ENCODE measurements at places on chromosomes 4 and X. TPM values are rescaled to one million over a fixed set of nuclear protein-coding genes. Genes with fewer than 3 reads are reported as not detected.

Gene UGT2B15
- total RNA-seq: not detected

- DNase-seq: no peak
These were observed 35.7 kb upstream of the GABRQ start for GRCh38 chrX:152601848-152602616.

GRCh38 chr4:7044137-7044930 lies 1.2 kb downstream of the TADA2B start:
- DNase-seq: no peak

DNA sequence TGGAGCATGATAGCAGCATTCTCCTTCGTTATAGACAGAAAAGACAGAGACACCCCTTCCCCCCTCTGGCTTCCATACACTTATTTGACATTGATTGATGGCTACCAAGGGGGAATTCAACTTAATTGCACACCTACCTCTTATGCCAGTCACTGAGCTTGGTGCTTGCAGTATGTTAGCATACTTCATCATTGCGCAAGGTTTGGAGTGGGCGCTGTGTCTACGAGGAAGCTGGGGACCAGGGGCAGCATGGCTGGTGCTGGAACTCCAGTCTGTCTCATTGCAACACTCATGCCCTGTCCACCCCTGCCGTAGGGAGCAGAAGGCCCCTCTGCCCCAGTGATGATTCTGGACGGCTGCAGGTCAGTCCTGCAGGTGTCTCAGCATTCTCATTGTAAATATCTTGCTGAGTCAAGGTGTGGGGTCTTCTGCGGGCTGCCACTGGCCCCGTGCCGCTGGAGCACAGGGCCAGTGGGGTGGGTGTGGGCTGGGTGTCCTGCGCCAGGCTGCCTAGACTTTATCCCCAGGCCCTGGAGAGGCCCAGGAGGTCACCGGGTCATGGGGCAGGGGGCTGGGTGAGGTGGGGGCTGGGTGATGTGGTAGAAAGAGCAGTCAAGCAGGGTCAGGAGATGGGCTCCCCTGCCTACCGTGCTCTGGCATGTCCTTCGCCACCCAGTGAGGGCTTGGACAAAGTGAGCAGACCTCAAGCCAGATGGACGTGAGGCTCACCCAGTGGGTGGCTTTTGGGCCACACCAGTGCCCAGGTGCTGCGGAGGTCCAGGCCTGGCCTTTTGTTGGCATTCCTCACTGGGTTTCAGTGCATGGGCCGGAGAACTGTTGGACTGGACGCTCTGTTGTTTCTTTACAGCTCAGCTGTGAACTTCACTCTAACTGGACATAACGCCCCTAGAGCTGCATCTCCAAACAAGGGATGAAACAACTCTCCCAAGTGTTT lies 85.5 kb downstream of the PSAPL1 start:
- no peak for DNase-seq

GRCh38 chrX:72735561-72735960 lies 21.5 kb upstream of the PHKA1 start:
- no peak for DNase-seq

Gene ATP6AP2
- 85.7 TPM for total RNA-seq

GRCh38 chr4:53194727-53195126 lies 171.1 kb downstream of the SCFD2 start:
- DNase-seq: no peak

GRCh38 chrX:111123125-111123524 lies 27.1 kb downstream of the PAK3 start:
- no peak for DNase-seq

Gene TTC29
- total RNA-seq: not detected

Gene IL3RA
- 28.2 TPM for total RNA-seq

DNA sequence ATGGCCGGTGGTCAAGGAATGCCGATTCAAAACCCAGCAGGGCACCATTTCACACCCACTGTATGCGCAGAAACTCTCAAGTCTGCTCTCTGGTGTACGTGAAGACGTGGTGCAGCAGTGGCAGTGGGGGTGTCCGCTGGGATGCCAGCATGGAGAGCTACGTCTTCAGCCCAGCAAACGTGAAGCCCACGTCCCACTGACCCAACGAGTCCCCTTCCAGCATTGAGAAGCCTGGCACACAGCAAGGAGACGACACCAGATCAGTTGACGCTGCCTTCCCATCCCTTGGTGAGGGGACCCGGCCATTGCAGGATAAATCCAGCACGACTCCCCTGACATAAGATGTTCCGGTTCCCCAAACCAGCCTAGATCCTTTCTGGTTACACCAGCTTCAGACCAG lies 2.2 kb upstream of the PLXNB3 start:
- DNase-seq: no peak

DNA sequence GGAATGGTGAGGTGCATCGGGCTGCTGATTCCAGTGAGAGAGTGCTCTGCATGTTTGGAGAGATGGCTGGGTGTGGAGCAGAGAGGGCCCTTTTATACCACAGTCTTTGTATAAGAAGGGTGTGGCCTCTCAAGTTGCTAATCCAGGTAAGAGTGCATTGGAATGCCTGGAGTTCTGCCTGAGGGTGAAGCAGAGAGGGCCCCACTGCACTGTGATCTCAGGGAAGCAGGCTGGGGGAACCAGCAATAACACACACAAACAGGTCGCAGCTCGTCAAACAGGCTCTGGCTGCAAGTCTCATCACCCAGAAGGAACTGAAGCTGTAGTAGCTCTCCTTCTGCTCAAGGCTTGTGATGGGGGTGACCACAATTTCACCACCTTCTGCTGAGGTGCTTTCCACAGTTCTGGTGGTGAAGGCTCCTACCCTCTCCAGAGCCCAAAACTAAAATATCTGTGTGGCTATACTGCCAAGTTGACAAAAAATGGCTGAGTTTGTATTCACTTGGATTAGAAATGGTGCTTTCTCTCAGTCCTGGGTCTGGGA lies 687.4 kb upstream of the HS3ST1 start:
- no peak for DNase-seq

Gene PPA2
- total RNA-seq: 79.9 TPM

Gene RENBP
- total RNA-seq: 4.9 TPM

- DNase-seq: no peak
These were observed 64.9 kb upstream of the SCOC start for GRCh38 chr4:140308366-140309123.

DNA sequence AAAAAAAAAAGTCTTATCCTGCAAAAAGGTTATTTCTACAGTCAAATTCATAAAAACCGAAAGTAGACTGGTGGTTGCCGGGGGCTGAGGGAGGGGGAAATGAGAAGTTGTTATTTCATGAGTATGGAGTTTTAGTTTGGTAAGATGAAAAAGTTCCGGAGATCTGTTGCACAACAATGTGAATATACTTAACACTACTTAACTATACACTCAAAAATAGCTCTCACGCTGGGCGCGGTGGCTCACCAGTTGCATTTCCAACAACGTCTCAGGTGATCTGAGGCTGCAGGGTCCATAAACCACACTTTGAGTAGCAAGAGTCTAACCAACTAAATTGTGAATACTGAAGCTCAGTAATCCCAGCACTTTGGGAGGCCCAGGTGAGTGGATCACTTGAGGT lies 52.4 kb downstream of the ANOS1 start:
- no peak for DNase-seq

Gene USP17L10
- total RNA-seq: not detected

GRCh38 chr4:26298198-26298947 lies 22.4 kb upstream of the RBPJ start:
- DNase-seq: no peak

Gene FABP2
- total RNA-seq: not detected

Gene BMX
- total RNA-seq: 209 TPM

GRCh38 chr4:36709991-36710390 lies 428.6 kb downstream of the DTHD1 start:
- no peak for DNase-seq

Gene FHIP1A
- 0.59 TPM for total RNA-seq

GRCh38 chrX:27883468-27884092 lies 75.8 kb downstream of the MAGEB10 start:
- no peak for DNase-seq

DNA sequence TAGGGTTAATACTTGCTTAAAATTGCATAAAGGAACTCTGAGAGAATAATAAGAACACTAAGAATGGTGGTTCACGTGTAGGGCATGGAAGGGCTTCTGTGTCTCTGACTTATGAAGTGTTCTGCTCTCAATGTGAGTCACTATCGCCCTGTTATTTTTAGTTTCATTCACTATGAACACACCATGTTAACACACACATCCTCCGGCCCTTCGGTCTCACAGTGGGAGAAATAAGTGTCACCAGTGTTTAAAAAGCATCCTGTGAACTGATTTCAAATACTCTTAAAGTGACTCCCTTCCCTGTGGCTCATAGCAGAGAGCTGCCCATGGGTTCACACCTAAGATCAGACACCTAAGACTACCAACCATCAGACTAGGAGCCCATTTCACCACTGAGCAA lies 33.8 kb upstream of the FGFBP2 start:
- no peak for DNase-seq

Gene PPP1R3F
- total RNA-seq: 1.5 TPM

DNA sequence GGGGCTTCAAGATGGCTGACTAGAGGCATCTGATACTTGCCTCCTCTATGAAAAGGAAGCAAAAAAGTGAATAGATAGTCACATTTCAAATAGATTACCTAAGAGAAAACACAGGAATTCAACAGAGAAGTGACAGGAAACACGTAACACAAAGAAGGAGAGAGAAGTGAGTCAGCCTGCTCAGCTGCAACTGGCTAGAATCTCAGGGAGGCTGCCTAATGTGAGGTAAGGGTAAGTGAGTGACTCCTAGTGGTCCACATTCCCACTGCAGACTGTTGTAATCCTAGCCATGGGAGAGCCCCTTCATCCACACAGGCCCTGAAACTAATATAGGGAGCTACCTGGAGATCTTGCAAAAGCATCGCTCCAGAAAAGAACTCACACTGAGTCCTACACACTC lies 179.2 kb downstream of the SLC7A11 start:
- peak; percentile 30 for DNase-seq

Gene IDH3G
- total RNA-seq: 41.1 TPM

- DNase-seq: no peak
These were observed 3.1 kb upstream of the ELOVL6 start for GRCh38 chr4:110201502-110201901.

DNA sequence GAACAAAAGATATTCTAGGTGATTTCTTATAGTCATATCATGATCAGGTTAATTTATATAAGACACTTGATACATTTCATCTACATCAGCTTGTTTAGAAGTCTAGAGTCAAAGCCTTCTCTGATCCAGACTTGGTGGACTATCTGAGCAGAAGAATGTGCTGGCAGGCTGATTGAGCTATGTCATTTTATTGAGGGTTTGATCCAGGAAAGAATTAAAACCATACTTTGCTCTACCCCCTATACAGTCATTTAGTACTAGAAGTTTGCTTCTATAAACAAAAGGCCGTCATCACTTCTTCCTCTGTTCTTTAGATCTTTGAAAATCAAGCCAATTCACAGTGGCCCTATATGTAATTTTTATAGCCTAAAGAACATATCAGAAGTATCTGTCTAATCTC lies 173.1 kb upstream of the PITX2 start:
- DNase-seq: no peak

Gene P2RY10
- not detected for total RNA-seq

Gene PAGE5
- total RNA-seq: not detected

DNA sequence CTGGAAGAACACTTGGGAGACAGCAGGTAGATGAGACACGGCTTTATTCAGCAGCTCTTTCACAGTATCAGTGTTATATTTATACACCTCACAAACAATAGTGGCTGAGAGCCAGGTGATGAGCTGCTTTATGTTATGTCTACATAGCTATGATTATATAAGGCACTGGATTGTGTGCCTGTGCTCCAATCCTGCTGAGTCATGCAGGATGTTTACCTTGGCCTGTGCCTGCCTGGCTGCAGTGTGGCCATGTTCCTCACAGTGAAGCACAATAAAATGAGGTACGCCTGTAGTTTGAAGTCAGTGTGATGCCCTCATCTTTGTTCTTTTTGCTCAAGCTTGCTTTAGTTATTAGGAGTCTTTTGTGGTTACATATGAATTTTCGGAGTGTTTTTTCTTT lies 31.3 kb downstream of the CXCL13 start:
- DNase-seq: peak; percentile 81

Gene MAP3K15
- 0.13 TPM for total RNA-seq
